Amygdala (tissue), 56 donors: ENCODE measurements at places on chromosomes 6 and 20.

- no peak for DNase-seq
Measured at GRCh38 chr20:62876902-62877816, 15.5 kb upstream of the TCFL5 start.

DNA sequence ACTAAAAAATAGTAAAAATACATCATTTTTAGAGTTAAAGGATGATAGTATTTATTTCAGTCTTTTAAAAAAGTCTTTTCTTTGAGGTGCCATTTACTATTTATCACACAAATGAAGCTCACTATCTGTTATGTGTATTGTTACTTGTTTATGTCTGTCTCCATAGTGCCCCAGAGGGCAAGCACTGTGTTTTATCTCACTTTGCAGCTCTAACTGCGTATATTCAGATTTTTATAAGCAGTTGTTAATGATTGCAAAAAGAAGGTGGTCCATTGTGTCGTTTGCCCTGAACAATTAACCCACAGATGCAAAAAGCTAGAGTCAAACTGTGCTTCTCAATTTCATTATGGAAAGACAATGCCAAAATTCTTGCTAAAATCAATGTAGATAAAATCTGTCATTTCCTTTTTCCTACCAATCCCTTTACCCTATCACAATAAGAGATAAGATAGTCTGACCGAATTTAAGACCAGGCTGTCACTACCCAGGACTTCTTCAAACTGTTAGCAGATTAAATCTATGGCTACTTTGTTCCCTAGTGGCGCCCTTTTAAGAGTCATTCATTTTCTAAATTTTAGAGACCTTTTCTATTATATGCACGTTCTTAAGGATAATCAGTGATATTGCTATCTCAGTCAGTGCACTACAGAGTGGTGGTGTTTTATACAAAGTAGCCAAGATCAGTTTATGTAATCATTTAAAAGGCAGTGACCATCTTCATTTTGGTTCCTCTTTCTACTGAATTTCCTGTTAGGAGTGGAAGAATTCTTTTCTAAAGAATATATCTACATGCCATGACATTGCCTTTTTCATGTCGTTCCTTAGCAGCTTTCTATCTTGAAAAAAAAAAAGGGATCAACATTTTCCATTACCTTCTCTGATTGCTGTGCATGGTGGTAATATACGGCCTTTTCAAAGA is 133.1 kb upstream of the PRDM1 start:
- DNase-seq: no peak

DNA sequence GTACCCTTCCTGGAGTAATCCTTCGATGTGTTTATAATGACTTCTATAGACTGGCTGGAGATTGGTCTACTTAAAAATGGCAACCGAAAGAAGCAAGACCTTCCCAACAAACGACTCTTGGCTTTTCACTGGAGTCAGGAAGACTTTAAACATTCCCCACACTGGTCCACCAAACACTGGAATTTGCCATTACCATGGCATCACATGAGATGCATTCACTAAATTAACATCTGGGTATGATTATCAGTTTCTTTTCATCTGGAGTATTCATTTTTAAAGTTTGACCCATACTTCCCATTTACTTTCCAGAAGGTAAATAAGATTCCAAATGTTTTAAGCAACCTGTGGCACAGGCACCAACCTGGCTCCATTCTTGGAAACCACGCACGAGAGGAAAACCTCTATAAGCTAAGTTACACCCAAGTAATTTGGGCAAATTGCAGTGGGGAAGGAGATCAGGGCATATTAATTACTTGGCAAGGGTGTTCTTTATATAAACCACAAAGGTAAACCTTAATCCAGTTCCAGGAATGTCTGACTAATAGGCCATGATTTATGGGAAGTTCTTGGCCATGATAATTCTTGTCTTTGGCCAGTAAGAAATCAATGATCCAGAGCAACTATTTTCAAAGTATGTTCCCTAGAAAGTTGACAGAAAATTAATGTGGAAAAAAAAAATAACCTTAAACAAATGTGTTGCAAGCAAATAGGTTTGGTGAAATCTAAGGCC is 190.0 kb upstream of the COL21A1 start:
- no peak for DNase-seq

- DNase-seq: no peak
Measured at GRCh38 chr20:22729180-22729579, 144.8 kb upstream of the FOXA2 start.

DNA sequence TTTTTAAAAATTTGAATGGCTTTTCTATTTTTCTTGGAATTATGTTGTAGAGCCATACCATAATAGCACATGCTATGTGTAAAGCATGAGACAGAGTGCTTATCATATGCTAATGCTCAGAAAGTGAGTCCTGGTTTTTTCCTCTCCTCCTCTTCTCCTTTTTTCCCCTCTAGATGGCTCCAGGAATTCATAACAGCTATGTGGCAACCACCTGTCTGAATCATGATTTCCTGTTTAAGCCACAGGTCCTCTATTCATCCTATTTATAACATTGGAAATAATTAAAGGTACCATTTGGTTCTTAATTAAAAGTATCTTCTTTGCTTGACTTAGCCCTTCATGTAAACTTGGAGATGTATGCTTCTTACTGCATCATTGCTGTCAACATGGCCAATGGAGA is 260.0 kb upstream of the MAP3K7 start:
- DNase-seq: no peak

GRCh38 chr20:62066339-62066982 is 780 bp upstream of the TAF4 start:
- DNase-seq: peak; percentile 46

GRCh38 chr6:111027219-111027618 is 45.4 kb downstream of the RPF2 start:
- DNase-seq: no peak

- DNase-seq: no peak
Measured at GRCh38 chr20:14817101-14817500, 479.7 kb upstream of the FLRT3 start.

- DNase-seq: no peak
Measured at GRCh38 chr6:25279748-25280343, 672 bp downstream of the CARMIL1 start.

- DNase-seq: no peak
Measured at GRCh38 chr6:87558446-87558845, 31.3 kb downstream of the RARS2 start.
